ENCODE measurements at places on chromosomes 1 and 21.

DNA sequence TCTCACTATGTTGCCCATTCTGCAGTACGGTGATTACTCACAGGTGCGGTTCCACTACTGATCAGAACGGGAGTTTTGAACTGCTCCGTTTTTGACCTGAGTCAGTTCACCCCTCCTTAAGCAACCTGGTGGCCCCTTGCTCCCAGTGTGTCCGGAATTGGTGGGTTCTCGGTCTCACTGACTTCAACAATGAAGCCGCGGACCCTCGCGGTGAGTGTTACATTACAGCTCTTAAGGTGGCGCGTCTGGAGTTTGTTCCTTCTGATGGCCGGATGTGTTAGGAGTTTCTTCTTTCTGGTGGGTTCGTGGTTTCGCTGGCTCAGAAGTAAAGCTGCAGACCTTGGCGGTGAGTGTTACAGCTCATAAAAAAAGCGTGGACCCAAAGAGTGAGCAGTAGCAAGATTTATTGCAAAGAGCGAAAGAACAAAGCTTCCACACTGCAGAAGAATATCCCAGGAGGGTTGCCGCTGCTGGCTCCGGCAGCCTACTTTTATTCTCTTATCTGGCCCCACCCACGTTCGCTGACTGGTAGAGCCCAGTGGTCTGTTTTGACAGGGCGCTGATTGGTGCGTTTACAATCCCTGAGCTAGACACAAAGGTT lies 17.6 kb upstream of the PARP1 start:
- DNase-seq: no peak

GRCh38 chr1:5939271-5940170 lies 52.7 kb downstream of the NPHP4 start:
- DNase-seq: no peak

DNA sequence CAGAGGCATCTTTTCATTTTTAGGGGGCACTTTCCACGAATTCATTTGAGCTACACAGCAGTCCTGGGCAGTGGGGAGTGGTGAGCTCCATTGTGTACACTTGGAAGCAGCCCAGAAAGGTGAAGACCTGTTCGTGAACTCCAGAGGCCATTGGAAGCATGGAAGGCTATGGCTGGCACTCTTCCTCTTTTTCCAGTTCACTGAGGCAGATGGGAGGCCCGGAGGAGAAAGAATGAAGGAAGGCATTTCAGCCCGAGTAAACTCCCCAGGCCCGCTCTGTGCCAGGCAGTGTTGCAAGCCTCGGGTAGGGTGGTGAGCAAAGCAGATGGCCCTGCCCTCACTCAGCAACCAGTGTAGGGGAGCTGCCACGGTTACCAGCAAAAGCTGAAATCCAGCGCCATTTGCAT lies 673 bp upstream of the DHCR24 start:
- no peak for DNase-seq

GRCh38 chr21:44713846-44714245 lies 2.5 kb upstream of the TSPEAR start:
- DNase-seq: no peak

Data from stimulated activated CD4-positive, alpha-beta T cell treated with anti-CD3 and anti-CD28 coated beads, TNF-alpha, amount 100 ng/mL, for 4 hours (primary cell).